Small intestine (tissue), 16 donors: ENCODE measurements at places on chromosomes 5 and 9. TPM values are rescaled to one million over a fixed set of nuclear protein-coding genes. Genes with fewer than 3 reads are reported as not detected.

Gene PRR7
- 0.86 TPM for polyA plus RNA-seq

Gene DMRT3
- not detected for polyA plus RNA-seq

Gene PLK2
- 26.2 TPM for polyA plus RNA-seq

Gene NIM1K
- not detected for polyA plus RNA-seq

Gene RAI14
- polyA plus RNA-seq: 16.8 TPM

Gene SLC36A2
- not detected for polyA plus RNA-seq

Gene GPR107
- 2.7 TPM for polyA plus RNA-seq

Gene TRPM3
- 2.5 TPM for polyA plus RNA-seq

Gene KIF3A
- 4.7 TPM for polyA plus RNA-seq

Gene GDA
- polyA plus RNA-seq: 210 TPM

Gene CXCL14
- polyA plus RNA-seq: 70.0 TPM

Gene ZNF883
- 0.67 TPM for polyA plus RNA-seq

Gene RIOK2
- 19.2 TPM for polyA plus RNA-seq
